Tibial nerve (tissue), 4 donors: ENCODE measurements at places on chromosomes 1 and 21.

- no peaks in the 10 kb centered on the region for H3K36me3 ChIP-seq
- no peaks in the 10 kb centered on the region for H3K27me3 ChIP-seq
- H3K4me3 ChIP-seq = no peak overlapping the region
Observed at GRCh38 chr1:157325220-157325619, 187.0 kb upstream of the ETV3 start.

DNA sequence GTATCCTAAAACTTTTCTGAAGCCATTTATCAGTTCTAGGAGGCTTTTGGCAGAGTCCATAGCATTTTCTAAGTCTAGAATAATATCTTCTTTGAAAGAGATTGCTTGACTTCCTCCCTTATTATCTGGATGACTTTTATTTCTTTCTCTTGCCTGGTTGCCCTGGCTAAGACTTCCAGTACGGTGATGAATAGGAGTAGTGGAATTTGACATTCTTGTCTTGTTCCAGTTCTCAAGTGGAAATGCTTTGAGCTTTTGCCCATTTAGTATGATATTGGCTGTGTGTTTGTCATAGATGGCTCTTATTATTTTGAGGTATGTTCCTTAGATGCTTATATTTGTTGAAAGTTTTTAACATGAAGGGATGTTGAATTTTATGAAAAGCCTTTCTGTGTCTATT, 1647.9 kb downstream of the PLA2G4A start:
- no peak for DNase-seq
- no peak overlapping the region for H3K27ac ChIP-seq
- H3K36me3 ChIP-seq = no peaks in the 10 kb centered on the region
- no peaks in the 10 kb centered on the region for H3K27me3 ChIP-seq
- H3K4me1 ChIP-seq = no peaks in the 10 kb centered on the region

DNA sequence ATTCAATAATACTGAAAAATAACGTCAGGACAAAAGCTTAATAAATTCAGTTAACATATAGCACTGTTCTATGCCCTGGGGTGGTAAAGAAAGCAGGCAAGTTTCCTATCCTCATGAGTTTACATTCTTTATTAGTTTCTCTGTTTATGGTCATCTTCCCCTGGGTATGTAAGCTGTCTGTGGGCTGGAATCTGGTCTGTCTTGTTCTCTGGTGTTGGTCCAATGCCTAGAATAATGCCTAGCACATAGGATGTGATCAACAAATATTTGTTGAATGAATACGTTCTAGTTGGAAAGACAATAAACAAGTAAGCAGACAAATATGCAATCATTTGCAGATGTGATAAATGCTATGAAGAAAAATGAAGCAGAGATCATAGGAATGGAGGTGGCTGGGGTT, 7.2 kb upstream of the IGSF3 start:
- H3K27me3 ChIP-seq = peaks cover 10% of the 10 kb centered on the region
- H3K27ac ChIP-seq = no peak overlapping the region
- DNase-seq = no peak
- H3K4me3 ChIP-seq = no peak overlapping the region
- no peaks in the 10 kb centered on the region for H3K36me3 ChIP-seq

- H3K27me3 ChIP-seq = no peaks in the 10 kb centered on the region
- H3K27ac ChIP-seq = no peak overlapping the region
- H3K36me3 ChIP-seq = no peaks in the 10 kb centered on the region
- DNase-seq = no peak
Observed at GRCh38 chr1:106747791-106748190, 308.7 kb upstream of the PRMT6 start.

DNA sequence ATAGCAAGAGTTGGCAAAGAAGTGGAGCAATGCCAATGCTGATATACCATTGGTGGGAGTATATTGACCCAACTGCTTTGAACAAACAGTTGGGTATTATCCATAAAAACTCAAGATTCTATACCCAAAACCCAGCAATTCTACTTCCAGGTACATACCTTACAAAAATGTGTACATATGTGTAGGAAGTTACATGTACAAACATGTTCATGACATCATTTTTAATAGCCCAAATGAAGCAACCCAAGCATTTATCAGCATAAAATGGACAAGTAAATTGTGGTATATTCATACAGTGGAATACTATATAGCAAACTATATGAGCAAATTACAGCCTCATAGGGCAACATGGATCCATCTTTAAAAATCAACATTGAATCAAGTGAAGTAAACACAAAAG, 20.9 kb downstream of the RWDD3 start:
- no peaks in the 10 kb centered on the region for H3K27me3 ChIP-seq
- no peak for DNase-seq
- H3K36me3 ChIP-seq = peaks cover 30% of the 10 kb centered on the region
- H3K27ac ChIP-seq = no peak overlapping the region
- no peaks in the 10 kb centered on the region for H3K4me1 ChIP-seq
- no peak overlapping the region for H3K4me3 ChIP-seq

GRCh38 chr1:56525489-56526041, 53.8 kb downstream of the PLPP3 start:
- H3K36me3 ChIP-seq = peaks cover 36% of the 10 kb centered on the region
- peaks cover 81% of the 10 kb centered on the region for H3K4me1 ChIP-seq
- DNase-seq = no peak
- H3K27me3 ChIP-seq = no peaks in the 10 kb centered on the region

GRCh38 chr1:66172272-66172671, 361.7 kb upstream of the SGIP1 start:
- DNase-seq = no peak
- no peak overlapping the region for H3K27ac ChIP-seq
- H3K4me3 ChIP-seq = no peak overlapping the region
- no peaks in the 10 kb centered on the region for H3K36me3 ChIP-seq

DNA sequence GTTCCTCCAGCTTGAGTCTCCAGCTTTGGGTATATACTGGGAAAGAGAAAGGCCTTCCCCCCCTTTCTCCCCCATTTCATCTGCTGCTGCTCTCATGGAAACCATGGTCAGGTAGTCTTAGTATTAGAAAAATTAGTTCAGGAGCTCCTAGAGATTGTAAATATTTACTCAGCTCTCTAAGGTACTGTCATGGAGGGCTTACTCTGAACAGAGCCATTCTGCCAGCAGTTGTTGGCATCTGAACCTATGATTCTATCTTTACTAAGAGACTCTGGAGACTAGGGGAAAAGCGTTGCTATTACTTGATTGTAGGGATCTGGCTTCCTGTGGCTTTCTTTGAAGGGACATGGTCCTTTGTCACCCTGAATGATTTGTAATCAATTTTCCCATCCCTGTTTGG, 6.1 kb downstream of the INTS3 start:
- H3K27me3 ChIP-seq = no peaks in the 10 kb centered on the region
- no peak overlapping the region for H3K4me3 ChIP-seq
- no peak overlapping the region for H3K27ac ChIP-seq
- H3K4me1 ChIP-seq = peaks cover 9% of the 10 kb centered on the region

GRCh38 chr1:61441723-61442262, 283.1 kb downstream of the TM2D1 start:
- no peaks in the 10 kb centered on the region for H3K36me3 ChIP-seq
- H3K4me3 ChIP-seq = no peak overlapping the region
- peaks cover 77% of the 10 kb centered on the region for H3K4me1 ChIP-seq
- H3K27me3 ChIP-seq = no peaks in the 10 kb centered on the region
- DNase-seq = no peak

DNA sequence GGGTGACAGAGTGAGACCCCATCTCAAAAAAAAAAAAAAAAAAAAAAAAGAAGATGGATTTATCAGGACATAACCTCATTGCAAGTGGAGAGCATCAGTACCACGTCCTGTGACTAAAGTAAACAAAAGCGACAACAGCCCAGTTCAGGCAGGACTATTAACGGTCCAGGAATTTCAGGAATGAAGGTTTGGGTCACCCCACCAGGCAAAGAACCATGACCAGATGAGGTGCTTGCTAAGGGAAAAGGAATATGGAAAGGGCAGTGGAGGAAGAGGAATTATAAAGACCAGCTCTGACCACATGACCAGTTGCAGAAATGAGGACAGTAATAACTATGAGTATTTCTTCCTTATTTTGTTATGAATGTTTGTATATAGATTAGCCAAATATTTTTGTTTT, 35.4 kb upstream of the EIF4G3 start:
- H3K4me1 ChIP-seq = no peaks in the 10 kb centered on the region
- no peak overlapping the region for H3K27ac ChIP-seq
- no peak for DNase-seq
- H3K27me3 ChIP-seq = no peaks in the 10 kb centered on the region

GRCh38 chr1:3219005-3219790, 150.2 kb downstream of the PRDM16 start:
- H3K4me3 ChIP-seq = peak overlapping the region; percentile 16
- no peaks in the 10 kb centered on the region for H3K27me3 ChIP-seq
- peak; percentile 33 for DNase-seq
- H3K36me3 ChIP-seq = no peaks in the 10 kb centered on the region
- peak overlapping the region; percentile 71 for H3K27ac ChIP-seq
- no peaks in the 10 kb centered on the region for H3K4me1 ChIP-seq

GRCh38 chr1:212030936-212031528, 4.3 kb downstream of the INTS7 start:
- H3K4me1 ChIP-seq = peaks cover 33% of the 10 kb centered on the region
- no peaks in the 10 kb centered on the region for H3K27me3 ChIP-seq
- no peak overlapping the region for H3K27ac ChIP-seq
- no peaks in the 10 kb centered on the region for H3K36me3 ChIP-seq
- H3K4me3 ChIP-seq = no peak overlapping the region

- no peak for DNase-seq
- H3K4me3 ChIP-seq = no peak overlapping the region
- no peak overlapping the region for H3K27ac ChIP-seq
- H3K27me3 ChIP-seq = no peaks in the 10 kb centered on the region
- no peaks in the 10 kb centered on the region for H3K36me3 ChIP-seq
Observed at GRCh38 chr1:59156526-59157199, 140.2 kb upstream of the FGGY start.

DNA sequence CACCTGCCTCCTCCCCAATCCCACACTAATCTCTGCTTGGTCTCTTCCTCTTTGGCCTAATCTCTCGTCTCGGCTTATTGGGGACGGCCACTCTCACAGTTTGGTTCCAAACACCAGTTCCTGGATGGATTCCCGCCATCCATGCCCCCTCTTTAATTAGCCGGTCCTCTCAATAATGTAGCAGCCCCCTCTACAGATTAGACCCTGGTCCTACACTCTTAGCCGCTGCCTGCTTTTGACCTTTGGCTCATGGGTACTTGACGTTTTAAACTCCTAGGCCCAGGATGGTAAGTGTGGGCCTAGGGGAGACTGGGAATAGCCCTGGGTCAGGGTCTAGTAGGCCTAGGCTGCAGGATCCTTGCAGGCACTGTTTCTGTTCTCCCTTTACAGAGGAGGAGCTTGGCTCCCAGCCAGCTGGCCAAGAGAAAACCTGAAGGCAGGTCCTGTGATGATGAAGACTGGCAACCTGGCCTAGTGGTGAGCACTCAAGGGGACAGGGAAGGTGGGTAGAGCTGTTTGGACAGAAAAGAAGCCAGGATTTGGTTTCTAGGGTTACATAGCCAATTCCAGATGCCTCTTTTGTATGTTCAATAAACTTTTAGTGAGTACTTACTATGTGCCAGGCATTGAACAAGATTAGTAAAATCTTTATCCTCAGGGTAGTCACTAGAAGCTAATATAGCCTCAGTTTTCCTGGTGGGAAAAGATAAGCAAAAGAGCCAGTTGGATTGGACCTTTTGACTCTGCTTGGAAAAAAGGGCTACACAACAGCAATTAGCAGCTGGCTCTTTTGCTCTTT, 758 bp downstream of the RAD54L start:
- no peak overlapping the region for H3K27ac ChIP-seq
- H3K36me3 ChIP-seq = no peaks in the 10 kb centered on the region
- DNase-seq = no peak

DNA sequence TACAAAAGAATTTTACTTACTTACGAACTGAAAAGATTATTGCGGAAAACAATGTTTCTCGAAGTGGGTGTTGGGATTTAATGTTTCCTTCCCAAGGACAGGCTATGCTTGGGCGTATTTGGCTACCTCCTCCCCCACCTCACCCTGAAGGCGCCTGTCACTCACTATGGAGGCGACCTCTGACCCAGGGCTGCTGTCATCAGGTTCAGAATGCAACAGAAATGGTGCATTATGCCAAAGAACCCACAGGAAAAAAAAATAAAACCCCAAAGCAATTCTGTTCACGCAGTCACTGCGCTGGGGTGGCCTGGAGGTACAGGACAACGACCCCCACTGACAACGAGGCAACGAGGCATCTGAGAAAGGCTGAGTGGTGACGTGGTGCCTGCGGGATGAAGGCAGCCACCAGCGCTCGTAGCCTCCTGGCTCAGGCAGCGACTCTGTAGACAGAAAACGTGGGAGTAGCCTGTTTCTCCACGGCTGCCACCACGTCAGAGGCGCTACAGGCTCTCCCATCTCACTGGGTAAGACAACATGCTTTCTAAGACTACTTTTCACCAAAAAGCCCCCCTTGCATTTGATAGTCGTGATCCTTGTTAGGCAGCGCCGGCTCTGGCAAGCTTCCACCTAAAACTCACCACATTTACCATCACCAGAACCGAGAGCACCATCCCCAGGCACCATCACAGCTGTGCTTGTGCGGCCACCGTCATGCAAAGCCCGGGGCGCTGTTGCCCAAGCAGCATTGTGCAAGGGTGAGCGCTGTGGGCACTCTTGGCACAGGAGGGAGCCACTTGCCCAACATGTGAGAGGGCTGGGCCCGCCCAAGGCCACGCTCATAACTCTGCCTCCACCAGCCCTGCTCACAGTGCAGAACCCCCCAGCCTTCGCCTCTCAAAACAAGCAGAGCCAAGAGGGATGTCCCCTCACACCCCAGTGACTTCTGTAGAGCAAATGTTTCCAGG, 14.3 kb downstream of the NADK start:
- DNase-seq = peak; percentile 30
- H3K27ac ChIP-seq = no peak overlapping the region
- H3K27me3 ChIP-seq = no peaks in the 10 kb centered on the region
- peaks cover 22% of the 10 kb centered on the region for H3K36me3 ChIP-seq
- peaks cover 18% of the 10 kb centered on the region for H3K4me1 ChIP-seq
- no peak overlapping the region for H3K4me3 ChIP-seq

DNA sequence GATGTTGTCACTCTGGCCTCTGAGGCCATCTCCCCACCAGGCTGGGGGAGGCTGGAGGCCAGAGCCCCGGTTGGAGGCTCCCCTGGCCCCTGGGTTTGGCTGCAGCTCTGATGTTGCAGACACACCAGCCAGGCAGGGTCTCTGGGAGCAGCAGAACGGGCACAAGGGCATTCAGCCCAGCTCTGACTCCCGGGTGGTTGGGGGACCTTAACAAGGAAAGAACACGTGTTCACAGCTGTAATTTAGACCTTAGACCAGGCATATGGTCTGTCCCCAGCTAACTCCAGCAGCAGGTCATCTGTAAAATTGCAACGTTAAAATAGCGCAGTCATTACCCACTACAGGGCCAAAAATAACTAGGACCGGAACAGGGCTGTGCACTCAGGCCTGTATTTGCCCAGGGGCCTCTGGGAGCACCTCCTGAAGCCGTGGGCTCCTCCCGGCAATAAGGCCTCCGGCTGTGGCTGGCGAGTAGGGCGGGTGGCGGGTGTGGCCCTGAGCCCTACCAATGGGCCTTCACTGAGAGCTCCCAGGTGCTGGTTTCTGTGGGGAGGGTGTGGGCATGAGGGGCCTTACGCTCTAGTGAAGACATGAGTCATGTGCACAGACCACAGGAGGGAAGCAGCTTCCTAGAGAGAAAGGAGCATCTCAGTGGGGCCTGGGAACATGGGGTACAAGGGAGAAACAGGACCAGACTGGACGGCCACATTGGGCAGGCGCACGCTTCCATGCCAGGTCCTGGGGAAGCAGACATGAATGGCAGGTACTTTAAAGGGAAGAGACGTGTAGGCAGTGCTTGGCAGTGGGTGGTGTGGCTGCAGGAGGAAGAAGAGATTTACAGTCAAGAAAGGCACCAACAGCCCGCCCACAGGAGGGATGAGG, 6.1 kb downstream of the LDLRAP1 start:
- H3K27ac ChIP-seq = peak overlapping the region; percentile 55
- no peaks in the 10 kb centered on the region for H3K27me3 ChIP-seq
- H3K36me3 ChIP-seq = no peaks in the 10 kb centered on the region
- no peak overlapping the region for H3K4me3 ChIP-seq

- no peak overlapping the region for H3K4me3 ChIP-seq
- no peaks in the 10 kb centered on the region for H3K27me3 ChIP-seq
- no peaks in the 10 kb centered on the region for H3K36me3 ChIP-seq
- H3K27ac ChIP-seq = no peak overlapping the region
Observed at GRCh38 chr1:39829791-39830533, 41.3 kb upstream of the BMP8B start.
